ENCODE measurements at places on chromosomes 5 and 9.

DNA sequence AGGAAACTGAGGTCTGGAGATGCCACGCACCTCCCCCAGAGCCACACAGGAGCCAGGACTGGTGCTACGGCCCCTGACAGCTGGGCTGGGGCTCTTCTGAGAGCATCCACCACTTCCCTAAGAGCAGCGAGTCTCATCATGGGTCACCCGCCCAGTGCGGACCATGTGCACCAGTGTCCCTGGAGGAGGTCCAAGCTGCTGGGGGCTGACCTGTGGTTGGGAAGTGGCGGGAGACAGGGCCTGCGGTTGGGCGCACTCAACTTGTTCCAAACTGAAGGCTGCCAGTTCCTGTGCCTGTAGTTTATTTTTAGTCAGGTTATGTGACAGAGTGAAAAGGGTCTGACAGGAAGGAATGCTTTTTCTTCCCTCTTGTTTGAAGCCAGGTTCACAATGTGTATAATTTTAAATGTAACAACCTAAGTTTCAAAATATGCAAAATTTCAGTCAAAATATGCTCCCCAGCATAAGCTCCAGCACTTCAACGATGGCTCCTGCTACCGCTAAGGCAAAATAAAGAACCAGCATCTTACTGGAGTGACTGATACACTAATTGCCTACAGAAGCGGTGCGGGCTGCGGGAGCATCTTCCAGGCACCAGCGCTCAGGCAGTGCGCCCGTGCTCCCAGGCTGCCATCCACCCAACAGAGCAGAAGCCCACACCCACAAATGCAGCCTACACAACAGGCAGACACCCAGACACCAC lies 14.8 kb downstream of the BARHL1 start:
- no peak for DNase-seq

DNA sequence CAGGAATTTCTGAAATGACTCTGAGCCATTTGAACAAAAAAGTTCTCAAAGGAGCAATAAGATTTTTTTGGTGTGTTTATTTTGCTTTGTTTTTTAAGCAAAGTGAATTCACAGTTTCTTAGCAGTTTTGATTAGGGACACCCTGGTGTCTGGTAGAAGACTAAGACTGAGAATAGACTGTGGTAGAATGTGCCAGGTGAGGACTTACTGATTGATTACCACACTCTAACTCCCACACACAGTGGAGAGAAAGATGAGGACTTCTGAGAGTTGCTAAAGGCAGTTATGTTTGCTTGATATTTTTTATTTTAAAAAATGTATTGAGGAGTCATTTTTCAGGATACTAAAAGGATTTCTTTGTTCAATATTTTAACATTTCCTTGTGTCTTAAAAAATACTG lies 175.1 kb downstream of the CD180 start:
- DNase-seq, result no peak

DNA sequence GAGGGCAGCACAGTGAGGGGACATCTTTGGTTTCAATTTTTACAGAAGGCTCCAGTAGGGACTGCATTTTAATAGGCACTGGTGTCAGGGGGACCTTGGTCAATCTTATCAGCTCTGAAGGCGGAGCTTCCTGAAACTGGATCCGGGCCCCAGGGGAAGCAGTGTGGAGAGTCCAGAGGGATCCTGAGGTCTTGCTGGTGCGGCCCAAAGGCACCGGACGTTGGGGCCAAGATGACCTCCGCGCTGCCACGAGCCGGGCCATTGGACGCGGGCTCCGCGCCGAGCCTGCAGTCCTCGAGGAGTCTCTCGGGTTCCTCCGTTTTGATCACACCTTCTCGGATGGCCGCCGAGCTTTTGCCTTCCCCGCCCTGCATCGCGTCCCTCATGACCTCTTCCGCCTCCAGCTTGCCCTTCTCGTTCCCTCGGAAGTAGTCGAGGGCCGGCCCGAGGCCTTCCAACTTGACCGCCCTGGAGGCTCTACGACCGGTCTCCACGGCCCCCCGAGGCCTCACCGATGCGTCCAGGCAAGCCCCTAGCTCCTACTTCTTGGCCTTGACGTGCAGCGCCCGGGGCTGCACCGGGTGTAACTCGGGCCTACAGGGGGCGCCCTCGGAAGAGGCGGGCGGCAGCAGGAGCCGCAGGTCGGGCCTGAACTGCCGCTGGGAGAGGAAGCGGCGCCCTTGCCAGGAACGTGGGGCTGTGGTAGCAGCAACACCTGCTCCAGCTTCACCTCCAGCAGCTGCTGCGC lies 18.8 kb downstream of the C5orf52 start:
- DNase-seq, result no peak

DNA sequence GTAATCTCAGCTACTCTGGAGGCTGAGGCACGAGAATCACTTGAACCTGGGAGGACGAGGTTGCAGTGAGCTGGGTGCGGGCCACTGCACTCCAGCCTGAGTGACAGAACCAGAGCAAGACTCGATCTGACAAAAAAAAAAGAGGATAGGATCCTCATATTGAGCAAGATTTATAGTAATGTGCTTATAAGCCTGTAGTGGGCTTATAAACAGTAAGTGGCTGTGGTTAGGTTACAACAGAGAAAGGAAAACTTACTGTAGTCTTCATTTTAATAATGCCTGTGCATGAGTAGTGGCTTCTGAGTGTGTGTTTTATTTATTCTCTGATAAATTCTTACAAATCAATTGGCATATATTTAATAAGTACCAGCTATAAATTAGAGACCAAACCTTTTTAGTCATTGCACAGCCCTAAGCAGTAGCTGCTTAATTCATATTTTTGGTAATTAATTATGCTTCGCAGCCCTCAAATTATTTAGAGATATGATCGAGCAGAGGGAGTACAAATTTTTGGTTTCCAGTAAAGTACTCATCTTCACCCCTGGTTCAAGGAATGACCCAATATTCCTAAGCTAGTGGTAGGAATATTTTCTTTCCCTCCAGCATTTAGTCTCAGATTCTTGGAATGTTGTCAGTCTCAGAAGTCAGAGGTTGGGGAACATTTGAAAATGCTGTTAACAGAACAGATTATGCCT lies 73.8 kb upstream of the KLF9 start:
- DNase-seq, result no peak

GRCh38 chr9:13047827-13048587 lies 231.5 kb downstream of the MPDZ start:
- peak; percentile 38 for DNase-seq

GRCh38 chr9:120892748-120893610 lies 16.0 kb upstream of the PHF19 start:
- peak; percentile 49 for DNase-seq

- no peak for DNase-seq
These were observed 19.7 kb downstream of the MEGF9 start for GRCh38 chr9:120694559-120694958.

DNA sequence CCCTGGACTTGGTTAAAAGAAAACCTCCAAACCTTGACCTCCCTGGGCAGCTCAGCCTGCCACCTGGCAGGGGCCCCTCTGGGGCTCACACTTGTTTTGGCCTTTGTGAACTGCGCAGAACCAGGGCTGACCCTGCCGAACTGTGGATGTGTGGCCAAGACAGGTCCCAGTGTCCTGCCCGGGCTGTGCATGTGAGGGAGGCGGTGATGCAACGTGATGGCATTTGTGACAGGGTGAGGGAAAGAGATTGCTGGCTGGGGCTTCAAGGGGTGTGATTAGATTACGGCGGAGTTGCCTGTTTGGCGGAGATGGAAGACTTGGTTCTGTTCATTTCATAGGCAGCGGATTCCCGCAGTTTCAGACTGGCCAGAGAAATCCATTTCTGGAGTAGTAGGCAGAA lies 30.4 kb upstream of the NKX2-5 start:
- DNase-seq, result no peak

DNA sequence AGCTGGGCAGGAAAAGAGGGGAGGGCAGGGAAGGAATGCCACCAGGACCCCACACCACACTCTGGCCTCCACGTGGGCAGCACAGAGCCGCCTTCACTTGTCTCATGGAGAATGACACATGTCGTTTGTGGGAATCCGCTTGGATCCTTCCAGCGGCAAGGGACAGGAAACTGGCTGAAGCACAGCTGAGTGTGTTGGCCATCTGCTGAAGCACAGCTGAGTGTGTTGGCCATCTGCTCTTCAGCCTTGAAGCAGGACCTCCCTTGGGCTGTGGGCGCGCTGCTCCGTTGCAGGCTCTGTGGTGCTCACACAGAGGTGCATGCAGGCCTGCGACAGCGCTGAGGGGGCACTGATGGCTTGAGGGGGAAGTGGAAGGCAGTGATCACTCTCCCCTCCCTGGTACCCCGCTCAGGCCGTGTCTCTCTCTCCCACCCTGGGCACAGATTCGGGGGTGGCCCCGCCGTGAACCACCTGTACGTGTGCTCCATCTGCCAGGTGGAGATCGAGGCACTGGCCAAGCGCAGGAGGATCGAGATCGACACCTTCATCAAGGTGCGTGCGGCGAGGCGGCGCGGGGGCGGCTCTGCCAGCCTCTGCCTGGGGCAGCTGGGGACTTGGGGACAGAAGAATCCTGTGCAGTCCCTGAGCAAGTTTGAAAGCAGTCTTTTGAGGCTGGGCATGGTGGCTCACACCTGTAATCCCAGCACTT lies 40.6 kb downstream of the USP20 start:
- no peak for DNase-seq

GRCh38 chr5:155833287-155833686 lies 493.7 kb upstream of the SGCD start:
- peak; percentile 1 for DNase-seq

DNA sequence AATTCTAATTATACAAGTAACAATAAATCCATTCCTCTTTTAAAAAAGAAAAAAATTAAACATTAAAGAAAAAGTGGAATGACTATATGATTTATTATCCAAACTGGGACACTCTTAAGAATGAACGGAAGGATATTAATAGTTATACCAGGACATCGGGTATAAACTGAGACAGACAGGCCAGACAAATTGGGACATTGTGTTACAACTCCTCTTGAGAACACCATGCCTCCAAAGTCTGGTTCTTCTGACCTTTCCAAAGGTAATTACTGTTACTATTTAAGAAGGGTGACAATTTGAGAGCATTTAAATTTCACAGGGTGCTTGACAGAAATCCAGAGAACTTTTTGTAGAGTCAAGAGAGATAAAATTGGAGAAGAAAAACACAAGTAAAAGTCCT lies 132.1 kb upstream of the MARCHF11 start:
- DNase-seq, result no peak

DNA sequence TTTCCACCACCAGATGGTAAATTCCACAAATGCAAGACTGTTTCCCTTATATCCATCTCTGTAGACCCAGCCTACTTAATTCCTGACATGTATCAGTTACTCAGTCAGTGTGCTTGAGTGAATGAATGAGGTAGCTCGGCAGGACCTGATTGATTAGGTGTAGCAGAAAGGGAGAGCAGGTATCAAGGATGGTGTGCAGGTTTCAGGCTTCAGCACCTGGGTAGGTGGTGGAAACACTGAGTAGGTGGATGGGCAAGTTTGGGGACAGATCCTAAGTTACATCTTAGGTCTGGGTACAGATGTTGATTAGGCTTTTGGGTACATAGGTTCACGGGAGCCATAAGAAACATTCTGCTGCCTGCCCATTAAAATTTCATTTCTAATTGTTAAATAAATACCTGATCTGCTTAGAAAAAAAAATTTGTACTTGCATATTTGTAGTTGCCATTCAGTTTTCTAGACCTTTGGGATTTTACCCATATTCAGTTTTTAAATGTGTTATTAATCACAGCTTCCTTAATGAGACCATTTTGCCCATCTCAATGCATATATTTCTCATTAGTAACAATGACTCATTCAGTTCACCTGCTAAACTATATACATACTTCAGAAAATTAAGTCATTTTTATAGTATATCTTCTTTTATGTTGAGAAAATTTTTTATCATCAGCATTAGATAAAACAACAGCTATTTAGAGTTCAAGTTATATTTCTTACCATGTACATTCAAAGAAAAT lies 111.8 kb downstream of the INIP start:
- DNase-seq, result no peak

DNA sequence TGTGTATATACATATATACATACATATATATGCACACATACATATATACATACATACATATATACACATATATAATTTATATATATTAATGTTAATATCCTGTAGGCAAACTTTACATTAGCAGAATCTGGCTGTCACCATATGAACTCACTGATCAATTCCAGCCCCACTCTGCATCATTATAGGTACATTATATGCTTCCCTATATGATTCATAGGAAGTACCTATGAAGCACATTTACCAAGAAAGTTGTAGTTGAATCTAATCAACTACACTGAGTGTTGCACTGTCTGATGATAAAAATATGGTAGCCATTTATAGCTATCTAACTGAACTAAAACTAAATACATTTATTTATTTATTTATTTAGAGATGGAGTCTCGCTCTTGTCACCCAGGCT lies 5.5 kb upstream of the SPATA6L start:
- no peak for DNase-seq

GRCh38 chr5:31100781-31101310 lies 92.6 kb upstream of the CDH6 start:
- no peak for DNase-seq

DNA sequence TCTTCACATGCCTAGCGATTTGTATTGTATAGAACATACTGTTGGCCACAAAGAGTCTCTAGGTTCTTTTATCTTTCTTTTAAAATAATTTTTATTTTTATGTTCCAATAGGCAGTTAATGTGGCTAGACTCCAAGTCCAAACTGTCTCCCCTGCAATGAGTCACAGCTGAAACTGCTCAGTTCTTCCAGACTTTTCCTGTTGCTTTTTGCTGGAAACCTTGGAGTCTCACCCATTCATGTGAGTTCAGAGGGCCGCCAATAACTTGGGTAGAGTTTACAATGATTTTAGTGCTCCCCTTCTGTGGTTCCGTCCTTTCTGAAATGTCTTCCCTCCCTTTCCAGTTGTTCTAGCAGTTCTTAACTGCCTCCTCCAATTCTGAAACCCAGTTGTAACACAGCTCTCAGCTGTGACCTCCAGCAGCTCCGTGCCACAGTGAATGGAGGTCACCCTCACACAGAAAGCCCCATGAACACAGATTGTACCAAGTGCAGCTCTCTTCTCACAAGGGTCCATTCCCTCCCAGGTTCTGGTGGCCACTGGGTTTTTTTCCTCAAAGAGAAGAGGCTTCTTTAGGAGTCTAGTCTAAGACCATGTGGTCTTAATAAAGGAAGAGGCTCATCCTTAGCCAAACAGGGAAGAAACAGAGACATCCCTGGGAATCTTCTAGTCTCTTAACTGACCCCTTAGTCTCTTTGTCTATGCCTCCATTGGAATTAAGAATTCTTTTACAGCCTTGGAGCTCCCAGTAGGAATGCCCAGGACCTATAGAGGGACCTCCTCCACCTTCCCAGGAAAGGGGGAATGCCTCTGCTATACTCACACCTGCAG lies 198.5 kb downstream of the SPOCK1 start:
- no peak for DNase-seq

DNA sequence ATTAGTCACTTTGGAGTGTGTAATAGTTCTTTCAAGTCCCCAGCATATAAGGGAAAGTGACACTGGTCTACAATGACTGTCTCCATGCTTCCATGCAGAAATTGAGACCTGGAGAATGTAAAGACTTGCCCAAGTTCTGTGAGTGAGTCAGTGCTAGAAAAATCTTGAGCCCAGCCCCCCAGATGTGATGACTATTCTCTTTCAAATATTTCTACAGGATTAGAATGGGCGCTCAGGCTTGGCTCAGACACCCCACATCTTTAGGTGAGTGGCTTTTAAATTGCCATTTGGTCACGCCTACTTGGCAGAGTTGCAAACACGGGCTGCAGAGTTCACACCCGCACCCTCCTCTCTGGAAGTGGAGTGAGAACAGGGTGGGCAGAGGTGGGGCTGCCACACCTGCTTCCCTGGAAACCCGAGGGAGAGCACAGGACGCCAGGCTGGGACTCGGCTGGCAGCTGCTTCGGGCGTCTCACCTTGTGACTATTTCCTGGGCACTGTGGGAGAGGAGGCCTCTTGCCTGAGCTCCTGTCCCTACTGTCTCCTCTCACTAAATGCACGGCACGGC lies 37.6 kb downstream of the ROPN1L start:
- no peak for DNase-seq

Measured in A673 (cell line).